ENCODE measurements at places on chromosomes 7 and 10.

- DNase-seq: peak; percentile 70
Measured at GRCh38 chr7:36723951-36724664, at the start of gene AOAH. Gene AOAH, minus strand, starts transcription at chr7:36724494. Its CDS starts 346 bp downstream, at chr7:36724148.

DNA sequence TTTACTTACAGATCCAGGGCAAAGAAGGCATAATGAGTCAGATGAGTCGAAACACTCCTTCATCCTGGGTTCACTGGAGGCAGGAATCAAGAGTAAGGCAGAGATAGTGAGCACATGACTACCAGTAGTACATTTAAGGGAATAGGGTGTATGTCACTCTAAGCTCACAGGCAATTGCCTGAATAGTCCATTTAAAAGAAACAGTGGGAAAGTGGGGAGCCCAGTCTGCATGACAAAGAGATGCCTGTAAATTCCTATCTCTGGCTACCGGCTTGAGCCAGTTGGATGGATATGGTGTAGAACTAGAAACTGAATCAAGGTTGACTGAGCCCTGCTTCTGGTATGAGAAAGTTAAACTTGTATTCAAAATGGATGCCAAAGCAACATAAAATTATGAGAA, 861.5 kb upstream of the ZWINT start:
- DNase-seq: no peak

DNA sequence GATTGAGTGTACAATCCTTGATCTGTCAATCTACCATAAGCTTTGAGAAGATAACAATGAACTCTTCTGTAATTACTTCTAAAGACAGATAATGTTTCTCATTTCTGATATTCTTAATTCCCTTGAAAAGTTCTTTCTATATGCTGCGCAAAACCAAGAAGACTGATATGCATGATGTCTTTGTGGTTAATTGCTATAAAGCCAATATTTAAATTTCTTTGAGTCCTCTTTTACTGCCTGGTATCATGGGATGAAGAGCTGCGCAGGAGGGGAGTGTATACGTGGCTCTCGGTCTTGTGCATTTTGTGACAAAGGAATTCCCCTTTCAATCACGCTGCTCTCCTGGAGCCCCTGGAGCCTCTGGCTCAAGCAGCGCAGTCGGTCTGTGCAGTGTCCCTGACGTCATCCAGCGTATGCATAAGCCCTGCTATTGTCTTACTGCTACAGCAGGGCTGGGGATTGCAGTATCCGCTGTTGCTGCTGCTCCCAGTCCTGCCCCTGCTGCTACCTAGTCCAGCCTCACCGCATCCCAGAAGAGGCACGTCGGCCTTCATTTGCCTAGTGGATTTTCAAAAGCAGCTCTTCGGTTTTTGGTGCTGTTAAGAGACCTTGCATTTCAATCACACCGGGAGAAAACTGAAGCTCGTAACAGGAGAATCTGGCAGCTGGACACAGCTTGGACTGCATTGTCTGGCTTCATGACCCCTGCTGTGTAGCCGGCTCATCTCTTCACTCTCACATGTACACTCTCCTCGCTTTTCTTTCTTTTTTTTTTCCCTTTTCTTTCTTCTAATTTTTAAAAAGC, 66.7 kb downstream of the ST7 start:
- no peak for DNase-seq

DNA sequence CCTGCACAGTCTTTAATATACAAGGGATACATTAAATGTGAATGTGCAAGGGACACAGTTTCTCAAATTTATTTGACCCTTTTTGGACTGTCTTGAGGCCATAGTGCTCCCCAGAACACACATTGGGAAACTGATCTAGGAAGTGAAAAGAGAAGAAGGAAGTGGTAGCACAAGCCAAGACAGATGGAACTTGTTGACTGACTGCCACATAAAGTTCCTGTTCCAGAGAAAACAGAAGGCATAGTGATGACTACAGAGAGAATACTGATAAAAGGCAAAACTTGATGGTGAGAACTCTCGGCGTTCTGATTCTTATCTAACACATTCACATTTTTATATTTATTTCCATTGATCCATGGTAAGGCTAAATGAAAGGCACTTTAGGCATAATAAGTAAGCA, 1216.4 kb downstream of the CNTNAP2 start:
- DNase-seq: no peak

DNA sequence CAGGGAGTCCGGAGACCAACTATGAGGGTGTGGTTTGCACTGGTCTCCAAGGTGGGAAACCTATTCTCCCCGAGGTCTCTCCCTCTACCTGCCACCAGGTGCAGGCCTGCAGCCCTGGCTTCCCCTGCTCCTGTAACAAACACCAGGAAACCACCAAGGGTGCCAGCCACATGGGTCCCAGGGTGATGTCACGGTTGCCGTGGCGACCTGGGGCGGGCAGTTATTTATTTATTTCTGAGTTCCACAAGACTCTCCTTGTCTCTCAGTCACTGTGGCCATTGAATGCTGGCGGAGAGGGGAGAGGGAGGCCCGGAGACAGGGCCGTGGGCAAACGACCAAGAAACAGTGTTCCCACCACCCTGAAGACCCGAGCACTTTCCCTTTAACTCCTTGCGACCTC, 27.0 kb downstream of the MMD2 start:
- DNase-seq: no peak

GRCh38 chr7:121398246-121398645, 2.1 kb upstream of the FAM3C start:
- no peak for DNase-seq

GRCh38 chr7:97020996-97021746, 3.5 kb downstream of the DLX5 start:
- DNase-seq: no peak

DNA sequence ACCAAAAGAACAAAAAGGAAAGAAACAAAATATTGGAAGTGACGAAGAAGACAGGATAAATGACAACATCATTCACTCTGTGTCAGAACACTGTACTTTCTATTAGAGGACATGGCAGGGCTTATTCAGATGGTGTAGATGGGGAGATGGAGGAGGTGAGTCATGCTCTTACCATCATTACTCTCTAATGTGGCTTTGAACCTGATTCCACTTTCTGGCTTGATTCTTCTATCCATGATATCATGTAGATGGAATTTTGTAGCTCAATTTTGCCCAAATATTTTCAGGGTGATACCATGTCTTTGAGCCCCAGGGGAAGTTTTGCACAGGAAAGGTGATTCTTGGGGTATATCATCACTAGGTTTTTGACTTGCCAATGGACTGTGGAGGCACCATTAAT, 91.7 kb downstream of the CFAP58 start:
- DNase-seq: no peak

DNA sequence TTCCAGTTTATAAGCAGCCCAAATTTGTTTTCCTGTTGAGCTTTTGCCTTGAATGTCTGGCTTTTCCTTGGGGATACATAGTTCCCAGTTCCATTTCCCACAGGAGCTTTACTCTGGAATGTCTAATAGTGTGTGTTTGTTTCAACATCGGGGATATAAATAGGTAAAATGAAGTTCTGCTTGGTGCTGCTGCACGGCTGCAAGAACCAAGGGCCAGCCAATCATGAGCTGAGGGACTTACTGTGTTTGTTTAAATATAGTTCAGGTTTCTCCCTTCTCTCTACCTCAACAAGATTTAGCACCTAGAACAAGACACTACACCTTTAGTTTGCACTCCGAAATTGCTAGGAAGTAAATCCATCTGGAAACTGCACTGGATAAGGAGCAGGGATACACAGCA, 43.9 kb downstream of the GRM8 start:
- DNase-seq: no peak

DNA sequence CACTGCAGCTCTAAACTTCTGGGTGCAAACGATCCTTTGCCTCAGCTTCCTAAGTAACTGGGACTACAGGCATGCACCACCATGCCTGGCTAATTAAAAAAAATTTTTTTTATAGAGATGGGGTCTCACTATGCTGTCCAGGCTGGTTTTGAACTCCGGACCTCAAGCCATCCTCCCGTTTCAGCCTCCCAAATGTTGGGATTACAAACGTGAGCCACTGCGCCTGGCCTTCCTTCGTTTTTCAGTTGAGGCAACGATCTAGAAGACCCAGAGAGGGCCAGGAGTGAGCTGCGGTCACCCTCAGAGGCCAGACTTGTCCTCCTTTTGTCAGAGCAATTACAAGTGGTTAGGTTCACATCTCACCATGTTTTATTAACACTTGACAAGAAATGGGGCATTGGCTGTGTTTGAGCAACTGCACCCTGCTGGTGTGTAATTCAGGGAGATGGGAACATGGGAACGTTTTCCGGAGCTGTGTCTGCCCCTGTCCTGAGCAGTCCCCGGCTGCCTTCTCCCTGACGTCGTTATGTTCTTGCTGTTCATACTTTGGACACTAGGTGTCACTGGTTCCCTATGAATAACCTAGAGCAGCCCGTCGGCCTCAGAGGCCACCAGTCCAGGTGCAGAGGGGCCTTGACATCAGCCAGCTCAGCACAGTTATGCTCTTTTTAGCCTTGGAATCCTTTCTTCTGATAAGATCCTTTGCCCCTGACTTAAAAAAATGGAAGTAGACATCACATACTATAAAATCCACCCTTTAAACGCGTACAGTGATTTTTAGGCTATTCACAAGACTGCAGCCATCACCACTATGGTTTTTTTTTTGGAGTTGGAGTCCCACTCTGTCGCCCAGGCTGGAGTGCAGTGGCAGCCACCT, 375.0 kb downstream of the TYW1 start:
- peak; percentile 18 for DNase-seq

GRCh38 chr7:37341033-37341630, 107.5 kb downstream of the ELMO1 start:
- DNase-seq: no peak

- DNase-seq: no peak
Measured at GRCh38 chr7:53476566-53476965, 441.1 kb downstream of the POM121L12 start.

- no peak for DNase-seq
Measured at GRCh38 chr10:71501402-71501801, 104.7 kb downstream of the CDH23 start.

DNA sequence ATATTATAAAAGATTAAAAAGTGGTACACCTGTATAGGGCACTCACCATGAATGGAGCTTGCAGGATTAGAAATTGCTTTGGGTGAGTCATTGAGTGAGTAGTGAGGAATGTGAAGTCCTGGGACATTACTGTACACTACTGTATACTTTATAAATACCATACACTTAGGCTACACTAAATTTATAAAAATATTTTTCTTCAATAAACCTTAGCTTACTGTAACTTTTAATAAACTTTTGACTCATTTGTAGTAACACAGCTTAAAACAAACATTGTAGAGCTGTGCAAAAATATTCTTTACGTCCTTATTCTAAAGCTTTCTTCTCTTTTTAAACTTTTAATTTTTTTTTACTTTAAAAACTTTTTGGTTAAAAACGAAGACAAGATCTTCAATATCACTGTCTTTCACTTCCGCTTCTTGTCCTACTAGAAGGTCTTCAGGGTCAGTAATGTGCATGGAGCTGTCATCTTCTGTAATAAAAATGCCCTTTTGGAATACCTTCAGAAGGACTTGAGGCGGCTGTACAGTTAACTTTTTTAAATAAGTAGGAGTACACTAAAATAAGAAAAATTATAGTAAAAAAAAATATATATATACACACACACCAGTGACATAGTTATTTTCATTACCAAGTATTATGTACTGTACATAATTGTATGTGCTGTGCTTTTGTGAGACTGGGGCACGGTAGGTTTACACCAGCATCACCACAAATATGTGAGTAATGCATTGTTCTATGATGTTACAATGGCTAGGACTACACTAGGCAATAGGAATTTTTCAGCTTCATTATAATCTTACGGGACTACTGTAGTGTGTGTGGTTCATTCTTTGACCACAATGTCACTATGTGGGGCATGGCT, 3.5 kb downstream of the STK31 start:
- DNase-seq: no peak

- DNase-seq: no peak
Measured at GRCh38 chr10:124423813-124424212, 5.1 kb upstream of the OAT start.

- no peak for DNase-seq
Measured at GRCh38 chr10:11150879-11151415, 133.3 kb downstream of the CELF2 start.

- DNase-seq: no peak
Measured at GRCh38 chr7:47507522-47507921, 74.4 kb downstream of the TNS3 start.

DNA sequence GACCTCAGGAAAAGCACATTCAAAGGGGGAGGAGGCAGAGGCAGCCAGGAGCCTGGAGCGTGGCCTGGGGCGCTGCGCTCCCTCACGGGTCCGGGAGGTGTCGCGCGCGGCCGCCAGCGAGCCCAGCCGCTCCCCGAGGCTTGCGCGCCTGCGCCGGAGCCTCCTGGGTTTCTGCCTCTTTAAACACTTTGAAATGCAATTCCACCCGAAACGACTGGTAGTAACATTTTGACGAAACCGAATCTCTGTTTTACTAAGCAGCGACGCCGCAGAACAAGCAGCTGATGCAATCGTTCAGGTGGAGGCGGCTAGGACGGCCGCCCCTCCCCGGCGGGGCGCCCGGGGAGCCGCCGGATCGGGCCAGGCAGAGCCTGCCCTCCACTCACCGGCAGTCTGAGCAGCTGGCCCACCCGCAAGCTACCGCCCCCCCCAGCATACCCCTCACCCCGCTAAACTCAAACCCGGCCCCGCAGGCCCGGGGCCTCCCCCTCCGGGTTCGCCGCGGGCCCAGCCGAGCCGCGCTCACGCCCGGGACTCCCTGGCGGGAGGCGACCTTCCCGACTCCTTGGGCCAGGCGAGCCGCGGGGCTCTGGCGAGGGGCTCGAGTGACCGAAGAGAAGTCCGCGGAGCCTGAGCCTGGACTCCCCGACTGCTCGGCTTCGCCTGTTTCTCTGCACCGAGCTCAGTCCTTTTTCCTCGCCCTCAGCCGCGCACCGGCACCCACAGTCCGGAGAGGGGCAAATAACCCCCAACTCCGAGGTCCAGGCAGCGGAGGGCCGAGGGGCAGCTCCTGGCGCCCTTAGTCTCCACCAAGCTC, 3.2 kb downstream of the MKX start:
- peak; percentile 58 for DNase-seq

- no peak for DNase-seq
Measured at GRCh38 chr10:94546049-94546900, 687 bp downstream of the HELLS start.

- DNase-seq: peak; percentile 48
Measured at GRCh38 chr7:105013816-105014692, at the start of gene KMT2E. Gene KMT2E, plus strand, starts transcription at chr7:105014205. Its CDS starts 26,748 bp downstream, at chr7:105040953.

DNA sequence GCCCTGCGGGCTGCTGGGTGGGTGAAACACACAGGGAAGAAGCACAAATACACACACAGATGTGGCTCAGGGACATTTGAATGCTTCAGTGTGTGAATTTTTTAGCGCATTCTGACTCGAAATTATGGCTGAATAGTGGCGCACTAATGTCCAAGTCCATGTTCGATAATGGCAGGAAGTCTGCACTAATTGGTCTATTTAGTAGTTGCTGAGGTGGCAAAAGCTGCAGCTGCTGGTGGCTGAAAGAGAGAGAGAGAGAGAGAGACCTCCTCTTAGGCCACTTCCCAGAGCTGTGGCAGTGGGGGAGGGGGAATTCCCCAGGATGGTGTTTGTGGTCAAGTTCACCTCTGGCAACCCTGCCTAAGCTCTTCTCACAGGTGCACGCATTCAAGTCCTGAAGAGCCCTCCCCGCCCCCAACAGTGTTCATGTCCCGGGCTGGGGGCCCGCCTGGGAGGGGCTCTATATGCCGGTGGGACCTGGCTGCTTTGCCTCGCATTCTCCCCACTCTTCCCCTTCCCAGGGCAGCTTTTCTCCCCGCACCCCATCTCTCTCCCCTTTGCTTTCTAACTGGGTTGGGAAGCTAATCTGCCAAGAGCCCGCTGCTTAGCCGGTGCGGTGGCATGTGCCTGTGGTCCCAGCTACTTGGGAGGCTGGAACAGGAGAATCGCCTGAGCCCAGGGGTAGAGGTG, 6.0 kb upstream of the MNX1 start:
- DNase-seq: peak; percentile 74
